Activated effector memory CD4-positive, alpha-beta T cell treated with anti-CD3 and anti-CD28 coated beads, Interleukin-2, amount 50 U/mL, for 16 hours (primary cell): ENCODE measurements at places on chromosomes 6 and 20.

DNA sequence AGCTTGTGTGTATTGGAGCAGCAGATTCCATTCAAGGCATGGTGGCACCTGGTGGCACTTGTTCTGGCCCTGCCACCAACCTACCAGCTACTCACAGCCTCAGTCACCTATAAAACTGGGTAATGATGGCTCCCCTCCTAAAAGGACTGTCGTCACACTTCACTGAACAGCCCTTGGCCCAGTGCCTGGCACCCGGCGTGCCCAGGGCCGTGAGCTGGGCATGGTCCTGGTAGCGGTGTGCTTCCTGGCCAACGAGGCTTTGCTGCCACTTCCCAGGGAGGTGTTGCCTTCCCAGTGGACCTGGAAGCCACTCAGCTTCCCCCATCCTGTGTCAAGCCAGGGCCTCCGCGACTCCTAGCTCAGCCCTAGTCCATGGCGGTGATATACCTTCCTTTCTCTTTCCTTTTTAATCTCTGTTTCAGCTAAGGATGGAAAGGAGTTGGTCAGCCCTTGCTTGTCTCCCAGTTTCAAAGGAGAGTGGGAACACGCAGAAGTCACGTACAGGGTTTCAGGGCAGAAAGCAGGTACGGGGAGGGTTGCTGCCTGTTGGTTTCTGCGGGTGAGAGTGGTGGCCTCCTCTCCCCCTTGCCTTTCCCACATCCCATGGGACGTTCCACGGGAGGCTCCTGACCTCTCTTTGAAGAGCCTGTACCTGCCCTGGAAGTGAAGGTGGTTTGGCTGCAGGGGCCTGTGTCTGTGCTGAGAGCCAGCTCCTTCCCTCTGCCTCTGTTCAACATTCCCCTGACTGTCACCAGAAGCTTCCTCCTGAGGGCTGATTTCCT lies 25.5 kb downstream of the ENTPD6 start:
- peak; percentile 42 for DNase-seq

GRCh38 chr20:2797136-2797983 lies 3.1 kb downstream of the CPXM1 start:
- DNase-seq: no peak

DNA sequence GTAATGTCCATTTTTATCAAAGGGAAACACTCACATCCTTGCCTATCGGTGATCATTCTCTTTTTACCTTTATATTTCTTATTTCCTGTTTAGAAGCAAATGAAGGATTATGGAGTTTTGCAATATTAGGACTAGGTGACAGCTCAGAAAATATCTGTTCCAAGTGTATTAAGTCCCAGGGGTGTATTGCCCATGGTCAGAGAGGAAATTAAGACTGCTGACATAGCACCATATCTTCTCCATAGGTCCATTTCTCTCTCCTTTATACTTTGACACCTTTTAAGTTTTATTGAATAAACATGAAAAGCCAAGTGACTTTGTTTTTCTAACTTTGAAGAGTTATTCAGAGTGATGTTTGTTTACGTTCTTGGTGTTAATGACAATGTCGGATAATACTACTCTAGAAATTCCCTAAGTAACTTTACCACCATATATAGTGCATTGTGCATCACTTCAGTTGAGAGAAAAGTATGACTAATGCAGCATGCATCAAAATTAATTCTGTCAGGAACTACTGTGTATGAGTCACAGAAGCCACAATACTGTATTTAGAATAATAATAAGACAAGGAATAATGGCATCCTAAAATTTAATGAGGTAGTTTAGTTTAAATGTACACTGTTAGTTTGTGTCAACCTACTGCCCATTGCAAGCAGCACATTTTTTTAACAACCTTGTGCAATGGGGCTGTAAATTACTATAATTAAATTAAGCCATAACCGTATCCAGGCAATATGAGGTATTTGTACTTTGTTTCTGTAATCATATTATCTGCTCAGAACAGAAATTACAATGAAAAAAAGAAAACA lies 474.4 kb upstream of the RNF217 start:
- no peak for DNase-seq

DNA sequence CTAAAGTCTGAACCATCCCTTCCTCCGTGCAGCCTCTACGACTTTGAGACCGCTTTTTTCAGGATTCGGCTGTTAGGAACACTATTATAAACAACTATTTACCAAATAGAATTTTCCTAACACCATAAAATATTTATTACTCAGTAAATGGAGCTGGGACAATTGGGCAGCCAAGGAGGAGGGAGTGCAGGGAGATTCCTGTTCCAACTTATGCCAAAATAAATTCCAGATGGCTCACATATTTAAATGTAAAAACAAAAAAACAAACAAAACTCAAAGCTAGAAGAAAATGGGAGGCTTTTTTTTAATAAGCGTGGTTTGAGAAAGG lies 48.1 kb downstream of the TCP11 start:
- DNase-seq: no peak

- no peak for DNase-seq
Observed at GRCh38 chr6:121826156-121826810, 390.8 kb downstream of the GJA1 start.

DNA sequence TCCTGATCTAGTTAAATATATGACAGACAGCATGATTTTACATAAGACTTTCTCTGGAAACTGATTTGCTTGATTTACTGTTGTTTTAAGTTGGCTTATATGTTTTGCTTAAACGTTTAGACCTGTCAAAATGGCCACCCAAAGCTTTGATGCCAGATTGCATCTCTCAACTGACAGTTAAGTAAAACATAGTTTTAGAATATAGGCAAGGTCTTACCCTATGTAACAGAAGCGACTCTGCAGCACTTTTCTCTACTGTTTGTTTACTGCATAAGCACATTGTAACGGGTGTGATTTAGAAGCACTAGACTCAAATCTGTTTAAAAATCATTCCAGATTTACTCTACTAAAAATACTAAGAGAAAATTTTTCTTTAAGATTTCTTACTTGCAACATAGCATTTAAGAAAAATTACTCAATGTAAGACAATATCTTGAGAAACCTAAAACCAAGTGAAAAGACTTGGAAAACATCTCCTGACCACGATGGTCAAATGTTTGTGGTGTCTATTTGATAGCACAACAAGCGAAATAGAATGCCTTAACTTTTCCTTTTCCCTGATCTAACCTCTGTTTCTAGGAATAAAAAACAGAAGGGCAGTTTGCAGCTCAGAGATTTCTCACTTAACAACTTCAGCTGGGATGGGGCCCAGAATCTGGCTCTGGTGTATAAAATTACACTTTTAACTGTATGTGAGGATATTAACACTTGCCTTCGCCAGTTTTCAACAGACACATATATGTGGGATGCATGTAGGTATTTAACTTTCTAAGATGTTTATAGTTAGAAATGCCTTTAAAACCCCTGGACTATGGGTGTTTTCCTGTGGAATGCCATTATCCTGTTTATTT lies 47.4 kb downstream of the AIG1 start:
- no peak for DNase-seq

DNA sequence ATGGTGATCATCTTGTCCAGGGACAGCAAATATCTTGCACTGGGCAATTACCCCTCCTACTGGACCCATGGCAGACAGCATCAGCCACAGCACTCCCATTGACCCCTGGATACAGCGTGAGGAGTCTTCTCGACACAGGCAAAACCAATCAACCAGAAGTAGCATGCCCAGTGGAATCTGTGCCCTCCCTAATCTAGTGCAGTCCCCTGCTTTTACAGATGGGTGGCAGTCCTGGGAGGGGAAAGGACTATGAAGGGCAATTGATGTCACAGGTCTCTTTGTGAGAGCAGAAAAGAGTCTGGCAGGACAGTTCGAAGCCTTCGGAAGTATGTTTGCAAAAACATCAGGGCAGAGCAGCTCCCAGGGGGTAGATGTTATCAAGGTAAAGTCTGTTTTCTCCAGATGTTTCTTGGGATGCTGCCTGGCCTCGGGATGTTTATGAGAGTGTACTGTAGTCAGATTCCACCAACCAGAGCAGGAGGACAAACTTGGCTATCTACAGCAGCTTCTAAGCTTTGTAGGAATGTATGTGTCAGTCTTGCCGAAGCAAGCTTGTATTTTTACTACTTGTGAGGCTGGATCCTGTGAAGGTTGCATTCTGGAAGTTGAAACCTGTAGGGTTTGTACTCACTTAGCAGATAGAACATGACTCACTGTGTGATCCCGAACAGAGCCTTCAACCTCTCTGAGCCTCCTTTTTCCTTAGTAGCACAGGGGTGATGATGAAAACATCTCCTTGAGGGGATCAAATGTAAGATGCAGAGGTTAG lies 63.0 kb upstream of the MYL9 start:
- DNase-seq: no peak

DNA sequence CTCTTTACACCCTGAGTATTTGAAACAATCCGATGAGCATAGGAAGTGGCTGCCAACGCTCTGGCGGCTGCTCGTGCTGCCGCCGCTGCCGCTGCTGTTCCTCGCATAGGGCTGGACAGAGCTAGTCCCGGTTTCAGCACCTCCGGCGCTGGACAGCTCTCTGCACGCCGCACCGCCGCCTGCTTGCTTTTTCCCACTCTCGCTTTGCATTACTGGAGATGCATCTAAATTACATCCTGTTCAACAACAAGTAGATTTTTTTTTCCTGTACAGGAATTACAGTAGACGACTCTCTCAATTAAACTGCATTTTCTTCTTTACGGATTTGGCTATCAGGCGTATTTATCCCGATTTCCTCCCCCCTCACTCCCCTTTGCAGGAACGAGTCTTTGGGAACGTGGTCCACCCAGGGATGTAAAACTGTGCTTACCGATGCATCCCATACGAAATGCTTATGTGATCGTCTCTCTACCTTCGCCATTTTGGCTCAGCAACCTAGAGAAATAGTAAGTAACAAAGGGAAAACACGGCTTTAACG lies 563.8 kb downstream of the LMBRD1 start:
- DNase-seq: peak; percentile 66

- no peak for DNase-seq
Observed at GRCh38 chr6:2744778-2745177, 5.9 kb downstream of the MYLK4 start.

DNA sequence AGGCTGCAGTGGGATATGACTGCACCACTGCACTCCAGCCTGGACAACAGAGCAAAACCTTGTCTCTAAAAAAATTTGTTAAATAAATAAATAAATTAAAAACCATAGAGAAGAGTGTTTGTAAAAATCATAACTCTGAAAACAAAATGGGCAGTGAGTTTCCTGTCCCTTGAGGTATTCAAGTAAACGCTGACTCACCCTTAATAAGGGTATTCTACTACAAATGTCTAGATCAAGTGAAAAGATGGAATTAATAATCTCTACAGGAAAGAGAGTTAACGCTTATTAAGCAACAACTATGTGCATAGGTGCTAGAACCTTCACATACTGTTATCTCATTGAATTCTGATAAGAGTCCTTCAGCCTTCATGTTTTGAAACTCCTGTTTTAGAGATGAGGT lies 19.9 kb upstream of the MBOAT1 start:
- DNase-seq: no peak

GRCh38 chr20:51497542-51498467 lies 44.7 kb downstream of the NFATC2 start:
- DNase-seq: peak; percentile 82

GRCh38 chr20:47956268-47956995 lies 171.2 kb upstream of the SULF2 start:
- DNase-seq: no peak

GRCh38 chr6:131740161-131740560 lies 29.3 kb upstream of the CTAGE9 start:
- no peak for DNase-seq

GRCh38 chr6:73734832-73735453 lies 38.9 kb downstream of the CD109 start:
- no peak for DNase-seq

DNA sequence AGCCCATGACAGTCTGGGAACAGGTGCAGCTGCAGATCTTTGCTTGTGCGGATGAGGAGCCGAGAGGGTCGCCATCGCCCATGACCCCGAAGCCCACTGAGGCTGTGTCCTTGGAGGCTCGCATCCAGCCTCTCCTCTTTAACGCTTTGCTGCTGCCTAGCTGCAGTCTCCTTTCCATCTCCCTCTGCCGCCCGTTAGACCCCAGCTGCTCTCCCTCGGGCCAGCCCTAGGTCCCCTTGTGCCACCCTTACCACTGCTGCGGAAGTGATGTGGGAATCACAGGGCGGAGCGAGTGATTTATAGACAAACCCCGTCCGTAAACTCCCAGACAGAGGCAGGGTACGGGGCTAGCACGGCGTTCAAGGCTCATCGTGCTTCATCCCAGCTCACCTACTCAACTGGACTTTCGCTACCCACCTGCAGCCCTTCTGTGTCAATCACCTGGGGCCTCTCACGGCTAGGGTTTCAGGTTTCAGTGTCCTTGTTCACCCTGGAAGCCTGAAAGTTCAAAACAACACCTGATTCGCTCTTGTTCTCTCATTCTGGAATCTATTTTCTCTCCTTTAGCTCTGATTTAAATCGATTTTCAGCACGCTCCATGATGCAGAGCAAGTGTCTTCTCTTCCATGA lies 76.1 kb downstream of the PAX1 start:
- no peak for DNase-seq

GRCh38 chr20:61731363-61732181 lies 334.1 kb downstream of the TAF4 start:
- no peak for DNase-seq

DNA sequence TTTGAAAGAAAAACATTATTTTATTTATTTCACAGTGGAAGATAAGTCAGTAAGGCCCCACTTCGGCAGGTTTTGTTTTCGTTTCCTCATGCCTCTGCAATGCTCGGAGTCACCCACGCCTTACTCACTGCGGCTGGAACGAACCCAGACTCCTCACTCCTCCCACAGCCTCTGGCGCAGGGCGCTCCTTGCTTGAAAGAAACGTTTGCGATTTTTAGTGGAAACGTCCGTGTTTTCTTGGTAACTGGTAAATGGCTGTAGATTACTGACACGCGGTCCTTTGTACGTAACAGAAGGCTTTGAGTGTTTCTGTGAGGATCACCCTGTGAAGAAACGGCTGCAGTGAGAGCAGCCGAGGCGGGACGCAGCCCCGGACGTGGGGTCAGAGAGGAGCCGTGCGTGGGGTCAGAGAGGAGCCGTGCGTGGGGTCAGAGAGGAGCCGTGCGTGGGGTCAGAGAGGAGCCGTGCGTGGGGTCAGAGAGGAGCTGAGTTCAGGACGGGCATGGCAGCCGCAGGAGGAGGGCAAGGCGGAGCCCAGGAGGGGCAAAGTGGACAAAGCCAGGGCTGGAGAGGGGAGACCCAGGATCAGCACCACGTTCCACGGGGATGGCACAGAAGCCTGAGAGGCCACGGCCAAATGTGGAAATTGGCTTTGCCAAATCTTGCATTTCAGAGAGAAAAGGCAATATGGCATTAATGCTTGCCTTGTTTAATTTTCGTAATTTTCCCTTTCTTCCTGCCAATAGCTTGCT lies 198.6 kb upstream of the THBS2 start:
- DNase-seq: no peak

- peak; percentile 90 for DNase-seq
Observed at GRCh38 chr6:31558631-31559500, 11.5 kb downstream of the NFKBIL1 start.

GRCh38 chr6:100210137-100211117 lies 216.4 kb upstream of the MCHR2 start:
- DNase-seq: no peak

DNA sequence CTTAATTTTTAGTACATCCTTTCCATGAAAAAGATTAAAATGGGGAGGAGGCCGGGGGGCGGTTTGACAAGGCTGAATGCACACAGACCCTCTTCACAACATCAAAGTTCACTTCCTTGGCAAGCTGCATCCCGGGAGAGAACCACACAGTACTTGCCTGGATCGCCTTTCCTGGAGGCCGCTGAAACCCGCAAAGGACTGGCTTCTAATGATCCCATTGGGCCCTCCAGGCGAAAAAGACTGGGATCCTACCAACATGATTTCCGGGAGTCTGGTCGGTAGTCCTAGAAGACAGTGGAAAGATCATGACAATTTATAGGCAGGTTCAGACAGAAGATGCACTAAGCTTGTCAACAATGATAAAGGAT lies 60.2 kb downstream of the RIPOR2 start:
- DNase-seq: no peak
